ENCODE measurements at places on chromosomes 5 and 9. TPM values are rescaled to one million over a fixed set of nuclear protein-coding genes. Genes with fewer than 3 reads are reported as not detected.

The IFNA13 gene
- total RNA-seq: not detected

- H3K4me3 ChIP-seq: no peak overlapping the region
- H3K27me3 ChIP-seq: no peaks in the 10 kb centered on the region
- peak; percentile 85 for DNase-seq
- H3K27ac ChIP-seq: no peak overlapping the region
- H3K36me3 ChIP-seq: no peaks in the 10 kb centered on the region
Measured at GRCh38 chr9:85610074-85610860, 131.5 kb downstream of the AGTPBP1 start.

GRCh38 chr9:128124873-128125579 is 2.5 kb downstream of the PTGES2 start:
- H3K4me1 ChIP-seq: peaks cover 12% of the 10 kb centered on the region
- H3K27me3 ChIP-seq: no peaks in the 10 kb centered on the region
- no peak overlapping the region for H3K4me3 ChIP-seq

DNA sequence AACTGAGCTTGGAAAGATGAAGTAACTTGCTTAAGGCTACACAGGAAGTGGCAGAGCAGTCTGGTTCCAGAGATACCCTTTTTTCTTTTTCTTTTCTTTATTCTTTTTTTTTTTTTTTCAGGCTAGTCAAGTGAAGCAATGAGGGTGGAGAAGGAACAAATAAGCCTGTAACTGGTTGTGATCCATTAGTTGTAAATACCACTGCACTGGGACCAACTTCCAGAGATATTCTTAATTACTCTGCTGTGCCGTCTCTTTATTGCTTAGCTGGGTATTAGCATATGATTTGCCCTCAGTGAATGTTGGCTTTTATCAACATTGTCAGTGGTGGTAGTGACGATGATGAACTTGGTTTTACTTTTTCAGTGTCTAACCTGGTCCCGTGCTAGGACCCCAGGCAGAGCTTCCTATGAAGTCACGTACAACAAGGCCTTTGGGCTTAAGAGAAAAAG is 26.7 kb downstream of the LNPEP start:
- no peaks in the 10 kb centered on the region for H3K36me3 ChIP-seq
- H3K4me1 ChIP-seq: no peaks in the 10 kb centered on the region
- H3K4me3 ChIP-seq: no peak overlapping the region
- no peaks in the 10 kb centered on the region for H3K27me3 ChIP-seq
- no peak for DNase-seq

DNA sequence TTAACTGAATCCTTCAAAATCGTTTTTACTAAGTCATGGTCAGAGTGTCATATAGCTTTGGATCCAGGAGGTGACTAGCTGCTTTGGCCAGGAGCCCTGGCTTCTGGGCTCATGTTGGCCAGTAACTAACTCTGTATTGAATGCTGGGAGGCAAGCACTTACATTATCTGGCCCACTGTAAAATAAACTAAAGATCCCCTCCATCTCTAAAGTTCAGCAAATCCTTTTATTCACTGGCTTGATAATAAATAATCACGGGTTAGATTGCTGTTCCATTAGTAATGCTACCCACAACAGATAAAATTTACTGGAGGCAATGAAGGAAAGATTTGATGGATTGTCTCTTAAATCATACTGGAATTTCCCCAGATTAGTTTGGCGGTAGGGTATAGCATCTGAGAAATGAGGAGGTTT is 382.2 kb upstream of the TLE4 start:
- H3K27me3 ChIP-seq: no peaks in the 10 kb centered on the region
- no peak overlapping the region for H3K27ac ChIP-seq
- H3K4me3 ChIP-seq: no peak overlapping the region
- no peak for DNase-seq
